ENCODE measurements at places on chromosomes 5 and 9.

GRCh38 chr5:83559118-83559785, 87.7 kb downstream of the VCAN start:
- no peak for DNase-seq

- no peak for DNase-seq
Measured at GRCh38 chr5:141788296-141788970, 89.8 kb downstream of the PCDH1 start.

DNA sequence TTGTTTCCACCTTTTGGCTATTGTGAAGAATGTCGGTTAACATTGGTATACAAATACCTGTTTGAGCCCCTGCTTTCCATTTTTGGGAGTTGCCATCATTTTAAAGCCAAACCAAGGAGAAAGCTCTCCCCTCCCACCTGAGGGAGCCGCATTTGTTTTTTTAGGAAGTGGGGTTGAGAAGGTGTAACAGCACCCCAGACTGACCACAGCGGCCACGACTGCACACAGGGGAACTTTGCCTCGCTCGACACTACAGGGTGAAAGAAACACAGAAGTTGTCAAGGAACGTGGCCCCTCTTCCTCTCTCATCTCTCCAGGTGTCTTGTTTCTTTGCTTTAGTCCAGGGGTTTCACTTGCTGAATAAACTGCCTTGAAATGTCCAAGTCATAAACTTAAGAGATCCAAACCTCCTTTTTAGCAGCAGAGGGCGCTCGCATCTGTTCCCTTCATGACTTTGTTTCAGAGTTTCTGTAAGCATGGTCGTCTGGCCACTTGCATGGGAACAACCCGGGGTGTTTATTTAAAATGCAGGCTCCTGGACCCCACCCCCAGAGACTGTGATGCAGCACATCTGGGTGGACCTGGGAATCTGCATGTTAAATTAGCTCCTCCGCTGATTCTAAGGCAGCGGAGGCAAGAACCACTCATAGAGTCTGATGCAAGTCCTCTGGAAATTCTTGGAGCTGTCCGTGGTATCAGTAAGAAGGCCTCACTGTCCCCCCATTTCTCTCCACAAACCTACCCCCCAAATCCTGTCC, 2.1 kb upstream of the TTLL11 start:
- peak; percentile 27 for DNase-seq

DNA sequence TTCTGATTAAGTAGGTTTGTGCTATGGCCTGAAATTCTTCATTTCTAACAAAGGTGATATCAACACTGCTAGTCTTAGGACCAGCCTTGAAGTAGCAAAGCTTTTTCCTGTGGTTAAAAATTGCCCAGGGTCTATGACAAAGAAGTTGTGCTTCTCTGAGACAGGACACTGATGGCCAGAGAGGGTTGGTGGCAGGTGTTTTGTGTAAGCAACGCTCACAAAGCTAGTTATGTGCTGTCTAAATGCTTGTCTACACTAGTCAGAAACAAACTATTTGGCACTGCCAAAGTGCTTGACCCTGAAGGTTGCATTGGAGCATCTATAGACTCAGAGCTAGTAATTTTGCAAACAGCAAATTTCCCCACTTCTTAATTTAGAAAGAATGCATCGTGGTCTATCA, 44.1 kb upstream of the SELENOP start:
- no peak for DNase-seq

- DNase-seq = no peak
Measured at GRCh38 chr5:59171131-59171530, 588.3 kb downstream of the RAB3C start.

DNA sequence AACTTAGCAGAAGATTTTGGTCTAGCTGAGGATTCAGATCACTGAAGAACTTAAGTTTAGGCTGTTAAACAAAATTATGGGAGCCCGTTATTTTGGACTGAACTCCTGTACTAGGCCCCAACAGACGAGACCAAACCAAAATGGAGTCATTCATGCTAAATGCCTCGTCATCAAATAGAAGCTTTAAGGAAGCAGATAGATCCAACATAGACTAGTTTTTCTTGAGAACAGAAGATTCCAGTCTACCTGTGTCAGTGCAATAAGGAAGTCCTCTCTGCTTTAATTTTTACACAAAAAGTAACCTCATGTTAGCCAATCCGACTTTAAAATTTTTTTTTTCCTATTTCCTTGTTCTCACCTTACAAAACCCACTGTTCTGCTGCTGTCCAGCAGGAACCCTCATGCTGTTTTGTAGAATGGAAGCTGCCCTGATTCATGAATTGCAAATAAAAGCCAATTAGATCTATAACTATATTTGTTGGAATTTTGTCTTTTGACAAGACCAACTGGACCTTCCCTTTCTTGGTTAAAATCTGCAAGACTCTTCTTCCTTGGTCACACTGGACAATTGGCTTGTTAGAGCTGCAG, 29.0 kb upstream of the GOLM1 start:
- DNase-seq = no peak

DNA sequence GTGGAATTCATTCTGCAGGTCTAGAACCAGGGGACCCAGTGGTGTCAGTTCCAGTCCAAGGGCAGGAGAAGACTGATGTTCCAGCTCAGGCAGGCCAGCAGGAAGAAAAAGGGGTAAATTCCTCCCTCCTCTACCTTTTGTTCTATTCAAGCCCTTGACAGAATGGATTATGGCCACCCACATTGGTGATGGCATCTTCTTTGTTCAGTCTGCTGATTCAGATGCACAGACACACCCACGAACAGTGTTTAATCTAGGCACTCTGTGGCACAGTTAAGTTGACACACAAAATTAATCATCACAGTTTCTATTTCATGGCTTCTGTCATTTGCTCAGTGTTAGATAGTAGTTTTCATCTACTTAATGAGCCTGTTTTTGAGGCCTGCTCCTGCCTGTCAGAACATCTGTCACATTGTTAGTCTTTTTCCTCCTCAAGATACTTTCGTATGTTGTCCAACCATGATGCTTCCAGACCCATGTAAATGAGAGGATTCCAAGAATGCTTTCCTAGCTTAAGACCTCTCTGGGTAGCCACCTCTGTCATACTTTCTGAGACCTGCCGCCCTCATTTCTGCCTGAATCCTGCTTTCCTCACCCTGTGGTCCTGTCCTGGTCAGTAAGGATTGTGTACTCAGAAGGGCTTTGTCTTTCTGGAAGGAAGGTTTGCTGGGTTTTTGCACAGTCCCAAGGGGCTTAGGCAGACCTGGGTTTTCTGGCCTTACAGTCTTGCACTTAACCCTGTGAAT, 72.5 kb downstream of the SPIN1 start:
- DNase-seq = no peak

DNA sequence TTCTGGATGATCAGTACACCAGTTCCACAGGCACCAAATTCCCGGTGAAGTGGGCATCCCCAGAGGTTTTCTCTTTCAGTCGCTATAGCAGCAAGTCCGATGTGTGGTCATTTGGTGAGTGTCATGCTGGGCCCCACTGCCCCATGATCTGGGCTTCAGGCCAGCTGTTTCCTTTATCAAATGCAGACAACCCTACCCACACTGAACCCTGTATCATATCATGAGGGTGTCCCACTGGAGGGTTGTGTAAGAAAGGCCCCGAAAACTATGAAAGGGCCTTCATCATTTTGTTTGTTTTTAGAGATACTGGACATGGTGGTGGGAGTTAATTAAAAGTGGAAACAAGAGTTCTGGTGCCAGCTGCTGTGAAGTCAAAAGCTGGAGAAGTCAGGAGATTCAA, 20.0 kb upstream of the CYFIP2 start:
- no peak for DNase-seq

DNA sequence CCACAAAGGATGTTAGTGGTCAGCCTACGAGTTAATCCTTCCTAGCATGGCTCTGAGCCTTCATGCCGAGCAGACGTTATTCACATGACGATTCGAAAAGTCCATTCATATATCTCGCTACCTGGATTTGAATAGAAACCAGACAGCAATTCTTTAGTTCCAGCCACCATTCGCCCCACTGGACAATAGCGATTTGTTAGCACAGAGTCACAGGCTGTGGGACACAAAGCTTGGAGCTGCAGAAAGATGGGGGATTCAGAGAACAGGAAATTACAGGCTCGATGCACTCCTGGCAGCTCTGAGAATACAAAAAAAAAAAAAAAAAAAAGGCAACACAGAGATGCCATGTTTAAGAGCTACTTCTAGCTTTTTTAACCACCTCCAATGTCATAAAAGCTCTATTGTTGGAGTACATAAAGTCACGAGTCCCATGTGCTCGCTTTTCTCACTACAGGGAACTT, 110.7 kb downstream of the NR6A1 start:
- no peak for DNase-seq

GRCh38 chr5:36070687-36071571, 4.2 kb upstream of the UGT3A2 start:
- no peak for DNase-seq

GRCh38 chr9:69746859-69747560, 12.8 kb downstream of the PTAR1 start:
- no peak for DNase-seq

DNA sequence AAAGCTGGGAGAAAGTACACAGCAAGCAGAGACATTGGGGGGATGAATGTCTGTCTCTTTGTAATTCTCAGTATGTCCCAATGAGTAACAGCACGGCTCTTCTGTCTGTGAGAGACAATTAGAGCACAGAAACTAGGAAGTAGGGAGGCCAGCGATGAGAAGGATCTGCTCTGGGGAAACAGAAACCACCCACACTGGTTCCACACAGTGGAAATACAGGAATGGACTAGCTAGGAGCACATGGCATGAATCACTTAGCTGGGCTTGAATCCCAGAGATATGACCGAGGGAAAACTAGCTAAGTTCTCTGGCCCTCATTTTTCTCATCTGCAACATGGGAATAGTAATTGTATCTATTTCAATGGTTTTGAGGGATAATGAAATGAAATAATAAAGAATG, 895.9 kb downstream of the TLE4 start:
- DNase-seq = no peak

- no peak for DNase-seq
Measured at GRCh38 chr9:88143179-88143578, 4.9 kb upstream of the SPATA31C2 start.

DNA sequence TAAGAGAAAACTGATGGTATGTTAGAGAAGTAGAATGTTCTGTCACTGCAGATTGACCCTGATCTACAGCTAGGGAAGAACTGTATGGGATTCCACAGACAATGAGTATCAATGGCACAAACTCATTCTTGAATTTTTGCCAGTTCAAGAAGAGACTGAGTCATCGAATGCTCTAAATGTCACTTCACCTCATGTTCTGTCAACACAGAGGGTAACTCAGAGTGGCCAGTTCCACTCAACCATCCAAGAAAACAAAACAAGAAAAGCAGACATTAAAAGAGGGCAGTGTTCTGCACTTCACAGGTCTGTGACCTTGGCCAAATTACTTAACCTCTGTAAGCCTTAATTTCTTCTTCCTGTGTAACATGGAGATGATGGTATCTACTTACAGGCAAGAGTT, 132.2 kb upstream of the HMHB1 start:
- DNase-seq = no peak

GRCh38 chr9:122366074-122366660, 4.7 kb upstream of the PTGS1 start:
- DNase-seq = no peak

DNA sequence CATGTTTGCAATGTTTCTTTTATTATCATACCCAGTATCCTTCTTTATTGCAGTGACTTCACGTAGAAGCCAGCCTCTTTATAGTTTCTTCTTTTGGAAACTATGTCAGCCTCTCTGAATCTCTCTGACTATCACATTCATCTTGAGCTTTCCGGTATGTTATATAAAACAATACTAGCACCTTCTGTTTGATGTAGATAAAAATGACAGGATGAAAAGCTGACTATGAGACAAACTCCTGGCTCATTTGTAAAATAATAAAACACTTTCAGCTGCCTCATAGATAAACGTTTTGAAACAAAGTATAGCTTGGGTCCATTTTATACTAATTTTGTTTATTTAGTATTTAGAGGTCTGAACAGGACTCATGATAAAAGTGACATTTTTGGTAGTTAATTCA, 1145.4 kb upstream of the NUDT12 start:
- DNase-seq = no peak

GRCh38 chr9:93290495-93291434, 106.8 kb downstream of the WNK2 start:
- no peak for DNase-seq

GRCh38 chr9:70106571-70106970, 62.9 kb downstream of the MAMDC2 start:
- DNase-seq = no peak

- DNase-seq = no peak
Measured at GRCh38 chr5:144566747-144567420, 396.2 kb downstream of the KCTD16 start.

- DNase-seq = no peak
Measured at GRCh38 chr5:179124273-179124852, 64.2 kb downstream of the ZNF354C start.
